ENCODE measurements at places on chromosomes 2 and 18.

DNA sequence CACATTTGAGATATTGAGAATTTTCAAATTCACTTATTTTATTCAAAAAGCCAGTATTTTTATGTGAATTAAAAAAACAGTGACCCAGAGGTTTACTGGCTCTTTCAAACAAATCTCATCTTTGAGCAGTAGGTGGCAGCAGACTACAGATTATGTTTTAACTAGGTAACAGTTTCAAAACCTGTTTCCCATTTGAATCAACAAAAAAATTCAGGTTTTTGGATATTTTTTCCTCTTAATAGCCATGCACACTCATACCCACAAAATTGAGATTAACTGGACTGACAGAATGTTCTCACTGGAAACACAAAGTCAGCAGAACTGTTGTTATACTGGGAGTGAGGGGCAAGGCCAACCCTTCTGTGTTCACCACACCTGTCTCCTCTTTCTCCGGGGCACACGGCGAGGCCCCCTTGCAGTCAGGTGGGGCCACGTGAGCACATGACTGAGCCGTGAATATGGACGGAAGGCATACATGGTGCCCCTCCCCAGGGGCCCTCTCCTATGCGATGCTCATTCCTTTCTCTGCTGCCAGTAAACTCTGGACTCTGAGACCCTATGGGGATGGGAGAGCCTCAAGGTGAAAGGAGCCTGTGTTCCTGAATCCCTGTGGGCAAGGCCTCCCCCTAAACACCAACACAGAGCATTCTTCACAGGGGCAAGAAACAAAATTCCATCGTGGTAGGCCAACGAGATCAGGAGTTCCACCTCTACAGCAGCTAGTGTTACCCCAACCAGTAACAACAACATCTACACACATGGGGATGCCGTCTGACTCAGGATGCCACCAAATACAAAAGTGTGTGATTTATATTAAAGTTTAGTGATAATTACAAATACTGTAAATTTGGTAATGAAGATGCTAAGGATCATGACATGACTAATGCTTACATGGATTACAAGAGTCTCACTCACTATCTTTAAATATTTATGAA is 80.4 kb downstream of the LPIN2 start:
- peak; percentile 52 for DNase-seq

DNA sequence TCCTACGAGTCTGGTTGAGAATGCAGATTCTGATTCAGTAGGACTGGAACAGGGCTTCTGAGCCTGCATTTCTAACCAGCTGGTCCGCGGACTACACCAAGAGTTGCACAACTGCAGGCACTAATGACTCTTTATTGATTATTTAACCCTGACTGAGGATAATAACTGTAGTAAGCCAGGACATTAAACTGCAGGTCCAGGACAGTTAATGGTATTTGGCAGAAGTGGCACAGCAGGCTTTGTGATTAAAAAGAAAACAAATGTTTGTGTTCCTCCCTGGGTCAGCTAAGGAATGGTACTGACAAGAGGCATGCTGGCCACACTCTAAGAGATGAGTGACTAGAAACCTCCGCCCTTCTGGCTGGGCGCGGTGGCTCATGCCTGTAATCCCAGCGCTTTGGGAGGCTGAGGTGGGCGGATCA is 59.4 kb downstream of the ALPK2 start:
- no peak for DNase-seq

DNA sequence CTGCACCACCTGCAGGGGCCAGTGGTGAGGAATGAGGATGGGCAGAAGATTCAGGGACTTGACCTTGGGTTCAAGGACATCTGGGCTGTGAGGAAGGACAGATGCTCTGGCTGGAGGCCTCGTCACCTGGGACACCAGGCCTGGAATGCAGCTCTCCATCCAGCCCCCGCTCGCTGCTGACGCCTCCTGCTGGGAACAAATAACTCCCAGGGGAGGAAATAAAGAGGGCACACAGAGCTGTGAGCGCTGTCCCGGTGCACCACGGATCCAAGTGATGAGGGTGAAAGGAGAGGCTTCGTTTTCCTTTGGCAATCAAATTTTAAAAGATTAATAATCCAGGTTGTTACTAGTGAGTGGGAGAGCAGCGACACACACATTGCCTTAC is 368.0 kb upstream of the MYT1L start:
- DNase-seq: no peak

DNA sequence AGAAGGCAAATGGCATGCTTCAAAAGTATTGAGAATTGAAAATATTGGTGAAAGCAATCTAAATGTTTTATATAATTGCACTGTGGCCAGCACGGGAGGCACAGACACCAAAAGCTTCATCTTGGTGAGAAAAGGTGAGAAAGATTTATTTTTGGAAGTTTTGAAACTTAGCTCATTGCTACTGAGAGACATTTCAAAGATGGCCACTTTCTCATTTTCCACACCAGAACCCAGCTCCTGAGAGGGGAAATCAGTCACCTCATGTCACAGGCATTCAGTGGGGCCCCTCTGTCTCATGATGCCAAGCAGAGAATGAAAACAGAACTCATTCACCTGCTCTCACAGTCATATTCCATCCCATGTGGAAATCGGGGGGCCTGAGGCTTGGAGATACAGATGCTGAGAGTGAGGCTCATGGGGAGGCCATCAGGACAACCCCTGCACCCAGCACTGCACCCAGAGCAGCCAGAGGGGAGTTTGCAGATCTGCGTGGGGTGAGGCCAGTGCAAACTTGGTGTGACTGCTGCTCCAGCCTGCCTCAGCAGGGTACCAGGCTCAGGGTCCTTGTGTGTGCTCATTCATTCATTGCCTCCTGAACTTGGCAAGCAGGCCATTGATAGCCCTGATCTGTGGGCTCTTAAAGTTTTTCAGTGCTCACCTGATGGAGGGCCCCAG is 31.4 kb downstream of the IL18R1 start:
- no peak for DNase-seq

All from PC-9 (cell line).